ENCODE measurements at places on chromosomes 4 and X. TPM values are rescaled to one million over a fixed set of nuclear protein-coding genes. Genes with fewer than 3 reads are reported as not detected.

The MTMR8 gene
- total RNA-seq, result 5.8 TPM

The PCDH10 gene
- 0.22 TPM for total RNA-seq

The SLC9A7 gene
- total RNA-seq, result 2.2 TPM

The NPY5R gene
- total RNA-seq, result not detected

The PF4V1 gene
- total RNA-seq, result not detected

The PGM2 gene
- total RNA-seq, result 32.6 TPM

The CLCN4 gene
- 0.62 TPM for total RNA-seq

The FANCB gene
- total RNA-seq, result 1.2 TPM

The FAM9C gene
- total RNA-seq, result not detected

The YY2 gene
- 0.66 TPM for total RNA-seq

GRCh38 chrX:111568354-111568753 lies 56.9 kb downstream of the SERTM2 start:
- no peak for DNase-seq

DNA sequence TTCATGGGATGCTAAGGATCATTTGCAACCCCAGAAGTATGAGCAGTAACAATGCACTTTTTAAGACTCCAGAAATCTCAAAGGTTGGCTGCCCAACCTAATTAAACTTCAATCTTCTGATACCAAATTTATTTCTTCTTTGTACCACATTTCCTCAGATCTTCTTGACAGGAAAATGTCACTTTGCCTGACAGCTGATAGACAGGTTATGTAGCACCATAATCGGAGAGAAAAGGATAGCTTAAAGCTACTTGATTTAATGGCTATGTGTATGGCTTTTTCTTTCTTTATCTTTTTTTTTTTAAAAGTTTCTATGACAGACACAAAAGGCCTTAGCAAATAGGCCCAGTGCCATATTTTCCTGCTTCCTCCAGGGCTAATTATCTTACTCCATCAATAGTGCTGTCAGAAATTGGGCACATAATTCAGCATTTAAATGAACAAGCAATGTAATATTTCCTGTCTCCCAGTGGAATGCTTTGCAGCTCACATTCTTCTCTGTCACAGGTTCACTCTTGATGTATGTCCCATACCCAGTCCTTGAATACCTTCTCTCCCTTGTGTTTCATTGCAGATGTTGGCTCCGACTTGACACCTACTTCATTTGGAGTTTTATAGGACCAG lies 795.7 kb downstream of the ADGRL3 start:
- no peak for DNase-seq

DNA sequence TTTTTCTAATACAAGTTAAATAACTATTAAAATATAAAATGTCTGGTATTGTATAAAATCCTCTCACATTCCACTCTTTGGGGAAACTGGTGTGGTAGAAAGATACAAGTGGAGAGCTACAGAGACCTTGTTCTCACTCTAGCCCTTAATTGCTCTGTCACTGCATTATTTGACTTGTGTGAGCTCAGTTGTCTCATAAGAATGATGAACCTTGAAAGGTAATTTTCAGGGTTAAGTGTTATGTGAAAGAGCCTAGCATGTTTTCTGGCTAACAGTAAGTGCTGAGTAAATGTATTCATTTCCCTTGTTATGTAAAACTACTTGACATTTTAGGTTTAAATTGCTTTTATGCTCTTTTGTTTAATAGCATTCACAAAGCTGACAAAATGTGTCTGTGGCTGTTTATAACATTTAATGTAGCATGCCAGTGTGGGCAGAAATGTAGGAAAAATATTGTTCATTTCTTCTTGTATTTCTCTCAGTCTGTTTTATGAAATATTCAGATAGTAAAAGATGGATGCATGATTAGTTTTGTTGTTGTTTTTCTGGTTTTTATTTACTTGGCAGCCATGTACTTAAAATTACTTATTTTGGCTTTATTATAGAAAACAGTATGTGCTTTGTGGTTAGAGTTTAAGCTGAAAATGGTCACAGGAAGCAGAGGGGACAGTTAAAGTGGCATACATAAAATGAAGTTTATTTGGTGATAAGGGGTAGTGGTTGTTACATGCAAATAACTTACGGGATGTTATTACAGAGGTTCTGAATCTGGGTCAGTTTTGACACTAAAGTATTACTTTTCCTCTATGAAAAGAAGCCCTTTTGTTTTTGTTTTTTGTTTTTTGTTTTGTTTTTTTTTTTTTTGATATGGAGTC lies 29.2 kb downstream of the SLAIN2 start:
- DNase-seq, result no peak

GRCh38 chr4:102139132-102139573 lies 206.1 kb downstream of the SLC39A8 start:
- DNase-seq, result no peak

- DNase-seq, result no peak
These were observed 21.8 kb downstream of the MID1 start for GRCh38 chrX:10598540-10598939.

DNA sequence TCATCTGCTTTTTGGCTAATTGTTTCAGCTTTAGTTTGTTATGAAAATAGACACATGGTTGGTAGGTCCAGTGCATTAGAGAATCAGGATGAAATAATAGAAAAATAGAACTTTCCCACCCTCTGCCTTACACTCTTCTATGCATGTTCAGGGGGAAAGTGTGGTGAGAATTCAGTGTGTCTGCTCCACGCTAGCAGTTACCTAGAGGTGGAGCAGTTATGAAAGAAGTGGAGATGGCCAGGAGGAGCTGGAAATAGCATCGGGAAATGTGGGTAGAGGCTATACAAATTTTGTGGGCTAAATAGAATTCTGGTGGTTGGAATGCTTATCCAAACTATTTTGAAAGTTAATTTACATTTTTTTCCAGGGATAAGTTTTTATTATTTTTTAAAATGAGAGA lies 91.4 kb upstream of the MAD2L1 start:
- no peak for DNase-seq

DNA sequence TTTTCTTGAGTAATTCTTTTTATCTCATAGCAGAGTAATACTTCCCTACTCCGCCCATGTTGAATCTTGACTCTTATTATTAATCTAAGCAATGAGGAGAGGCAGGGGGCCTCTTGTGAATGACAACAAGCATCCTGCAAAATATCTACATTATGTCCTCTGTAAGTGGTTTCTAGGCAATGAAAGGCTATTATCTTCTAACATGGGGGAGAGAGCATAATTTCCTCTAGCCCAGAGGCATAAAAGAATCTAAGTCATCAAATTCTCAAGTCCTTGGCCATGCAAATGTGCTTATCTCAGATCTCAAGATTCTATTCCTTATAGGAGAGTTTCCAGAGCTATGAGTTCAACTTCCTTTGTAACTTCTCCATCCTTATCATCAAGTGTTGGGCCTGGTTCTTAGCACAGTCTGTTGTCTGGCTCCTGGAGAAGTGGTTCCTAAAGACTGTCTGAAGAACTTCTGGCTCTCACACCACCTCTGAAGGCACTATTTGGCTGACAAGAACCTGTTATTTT lies 423.1 kb upstream of the INTU start:
- DNase-seq, result no peak

DNA sequence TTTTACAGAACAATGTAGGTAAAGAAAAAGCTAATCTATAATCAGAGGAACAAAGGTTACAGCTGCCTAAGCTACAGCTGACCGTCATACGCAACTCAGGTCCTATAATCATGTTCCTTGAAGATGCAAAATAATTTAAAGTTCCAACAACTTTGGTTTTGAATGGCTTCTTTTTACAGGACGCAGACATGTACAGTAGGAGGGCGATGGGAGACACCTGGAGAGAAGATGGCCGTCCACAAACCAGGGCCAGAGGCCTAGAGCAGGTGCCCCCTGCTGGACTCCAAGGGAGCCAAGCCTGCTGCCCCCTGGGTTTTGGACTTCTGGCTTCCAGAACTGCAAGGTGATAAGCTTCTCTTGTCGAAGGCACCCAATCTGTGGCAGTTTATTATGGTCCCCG lies 10.6 kb downstream of the HGFAC start:
- no peak for DNase-seq

GRCh38 chrX:13638826-13639225 lies 14.1 kb upstream of the TCEANC start:
- no peak for DNase-seq

DNA sequence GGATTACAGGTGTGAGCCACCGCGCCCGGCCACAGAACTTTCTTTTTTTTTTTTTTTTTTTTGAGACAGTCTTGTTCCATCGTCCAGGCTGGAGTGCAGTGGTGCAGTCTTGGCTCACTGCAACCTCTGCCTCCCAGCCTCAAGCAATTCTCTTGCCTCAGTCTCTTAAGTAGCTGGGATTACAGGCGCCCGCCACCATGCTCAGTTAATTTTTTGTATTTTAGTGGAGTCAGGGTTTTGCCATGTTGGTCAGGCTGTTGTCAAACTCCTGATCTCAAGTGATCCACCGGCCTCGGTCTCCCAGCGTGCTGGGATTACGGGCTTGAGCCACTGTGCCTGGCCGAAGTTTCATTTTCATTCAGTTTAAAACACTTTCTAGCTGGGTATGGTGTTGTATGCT lies 16.4 kb downstream of the FAM193A start:
- DNase-seq, result no peak

DNA sequence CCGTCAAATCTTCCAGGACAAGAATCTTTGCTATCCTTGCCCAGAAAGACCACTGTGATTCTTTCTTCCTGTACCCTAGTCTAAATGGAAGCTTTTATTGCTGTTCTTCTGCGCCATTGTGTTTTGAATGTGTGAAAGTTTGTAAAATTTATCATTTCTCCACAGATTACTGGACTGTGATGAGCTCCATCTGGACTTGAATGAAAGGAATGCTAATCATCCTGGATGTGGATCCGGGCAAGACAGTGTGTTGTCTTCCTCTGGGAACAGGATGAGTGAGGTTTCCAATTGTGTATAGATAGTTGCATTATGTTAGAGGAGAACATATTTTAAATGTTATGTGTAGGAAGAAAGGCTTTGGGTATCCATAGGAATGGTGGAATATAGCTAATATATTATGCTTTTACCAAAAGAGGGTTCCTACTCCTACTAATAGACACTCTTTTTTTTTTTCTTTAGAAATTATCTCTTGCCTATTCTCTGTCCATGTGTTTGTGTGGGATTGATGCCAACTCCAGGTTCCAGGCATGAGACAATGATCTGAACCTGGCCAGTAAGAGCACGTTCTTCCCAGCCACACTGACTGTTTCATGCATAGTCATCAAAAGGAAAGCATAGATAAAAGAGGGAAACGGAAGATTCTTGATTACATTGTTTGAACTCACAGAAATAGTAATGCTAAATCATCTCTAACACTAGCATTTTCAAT lies 803.6 kb upstream of the ADGRL3 start:
- DNase-seq, result no peak

DNA sequence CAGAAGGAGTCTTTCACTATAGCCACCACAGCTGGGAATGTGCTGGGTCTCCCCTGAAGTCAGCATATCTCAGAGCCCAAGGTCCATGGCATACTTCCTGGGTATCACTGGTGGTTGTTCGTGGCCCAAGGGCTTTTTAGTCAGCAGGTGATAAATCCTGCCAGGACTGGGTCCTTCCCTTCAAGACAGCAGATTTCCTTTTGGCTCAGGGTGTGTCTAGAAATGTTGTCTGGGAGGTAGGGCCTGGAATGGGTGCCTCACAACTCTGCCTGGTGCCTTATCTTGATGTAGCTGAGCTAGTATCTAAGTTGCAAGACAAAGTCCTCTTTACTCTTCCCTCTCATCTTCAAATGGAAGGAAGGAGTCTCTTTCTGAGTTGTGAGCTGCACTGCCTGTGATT lies 102.4 kb upstream of the TMLHE start:
- no peak for DNase-seq

DNA sequence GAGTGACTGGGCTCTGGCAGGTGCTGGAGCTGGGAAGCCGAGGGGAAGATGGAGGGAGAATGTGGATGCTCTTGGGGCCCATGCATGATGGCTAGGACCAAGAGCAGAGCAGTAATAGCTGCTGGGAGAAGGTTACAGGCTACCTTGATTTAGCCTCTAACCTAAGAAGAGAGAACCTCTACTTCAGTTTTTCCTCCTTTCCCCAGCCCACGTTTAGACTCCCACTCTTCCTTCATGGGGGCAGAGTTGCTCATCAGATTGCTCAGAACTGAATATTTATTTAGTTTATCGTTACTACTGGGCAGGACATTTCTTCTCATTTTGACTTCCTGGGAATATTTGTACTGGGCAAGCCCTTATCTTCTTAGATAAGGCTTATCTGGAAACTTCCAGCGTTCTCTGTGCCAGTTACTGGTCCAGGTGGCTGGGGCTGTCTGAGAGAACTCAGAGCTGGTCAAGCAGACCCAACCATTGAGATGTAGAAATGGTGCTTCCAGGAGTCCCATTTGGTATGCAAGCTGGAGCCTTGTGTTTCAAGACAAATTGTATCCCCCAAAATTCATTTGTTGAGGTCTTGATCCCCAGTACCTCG lies 442.9 kb upstream of the BOD1L1 start:
- DNase-seq, result no peak

- no peak for DNase-seq
These were observed 848.9 kb downstream of the TRIML1 start for GRCh38 chr4:188988131-188988530.

- no peak for DNase-seq
These were observed 4.0 kb downstream of the LDB2 start for GRCh38 chr4:16894406-16894805.

DNA sequence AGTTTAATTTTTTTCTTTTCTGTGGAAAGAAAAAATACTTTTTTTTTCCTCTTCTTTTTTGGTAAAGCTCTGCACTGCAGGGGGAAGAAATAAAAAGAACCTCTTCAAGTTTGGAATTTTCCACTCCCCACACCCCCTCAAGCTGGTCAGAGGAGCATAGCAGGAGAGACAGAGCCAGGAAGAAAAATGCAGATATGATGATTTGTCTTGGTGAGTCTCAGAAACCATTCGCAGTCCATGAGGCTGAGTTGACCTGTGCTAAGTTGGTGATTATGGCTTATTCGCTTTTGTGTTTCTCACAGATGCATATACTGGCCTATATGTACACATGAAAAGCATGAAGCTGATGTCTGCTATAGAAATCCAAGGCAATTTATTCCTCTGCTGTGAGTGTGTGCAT lies 205.9 kb downstream of the LDB2 start:
- no peak for DNase-seq

GRCh38 chr4:38034986-38035882 lies 75.0 kb downstream of the PTTG2 start:
- peak; percentile 55 for DNase-seq

DNA sequence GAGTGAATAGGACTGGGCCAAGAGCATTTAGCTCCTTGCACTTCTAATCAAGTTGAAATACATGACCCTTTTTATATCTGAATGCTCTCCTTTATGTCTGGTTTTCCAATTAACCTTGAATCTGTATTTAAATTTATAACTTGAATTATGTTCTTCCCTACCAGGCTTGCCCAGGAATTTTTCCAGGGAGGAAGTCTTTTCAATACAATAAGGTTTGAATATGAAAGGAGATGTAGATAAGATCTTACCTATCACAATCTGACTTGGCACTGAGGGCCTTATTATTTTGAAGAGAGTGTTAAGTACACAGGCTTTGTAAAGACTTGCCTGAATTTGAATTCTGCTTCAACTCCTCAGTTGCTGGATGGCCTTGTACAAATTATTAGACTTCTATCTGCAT lies 555.7 kb downstream of the PCDH7 start:
- no peak for DNase-seq

Data from colonic mucosa (tissue), 4 donors.